Inflammatory macrophage treated with lipopolysaccharide for 4 hours (primary cell): ENCODE measurements at places on chromosomes 1 and 21.

DNA sequence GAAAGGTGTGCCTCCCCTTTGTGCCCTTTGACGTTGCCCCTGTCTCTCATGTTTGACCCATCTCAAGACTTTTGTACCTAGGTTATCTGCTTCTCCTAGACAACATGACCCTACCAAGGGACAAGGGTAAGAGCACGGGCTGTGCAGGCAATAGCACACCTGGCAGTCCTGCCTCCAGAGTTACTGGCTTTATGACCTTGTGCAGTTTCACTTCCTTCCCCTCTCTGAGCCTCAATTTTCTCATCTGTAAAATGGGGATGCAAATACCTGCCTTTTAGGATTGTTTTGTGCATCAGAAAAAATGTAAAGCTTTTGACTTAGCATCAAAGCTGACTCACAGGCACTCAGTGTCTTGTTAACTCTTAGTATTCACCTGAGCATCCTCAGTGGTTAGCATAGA lies 36.4 kb downstream of the ELK4 start:
- no peak for DNase-seq

DNA sequence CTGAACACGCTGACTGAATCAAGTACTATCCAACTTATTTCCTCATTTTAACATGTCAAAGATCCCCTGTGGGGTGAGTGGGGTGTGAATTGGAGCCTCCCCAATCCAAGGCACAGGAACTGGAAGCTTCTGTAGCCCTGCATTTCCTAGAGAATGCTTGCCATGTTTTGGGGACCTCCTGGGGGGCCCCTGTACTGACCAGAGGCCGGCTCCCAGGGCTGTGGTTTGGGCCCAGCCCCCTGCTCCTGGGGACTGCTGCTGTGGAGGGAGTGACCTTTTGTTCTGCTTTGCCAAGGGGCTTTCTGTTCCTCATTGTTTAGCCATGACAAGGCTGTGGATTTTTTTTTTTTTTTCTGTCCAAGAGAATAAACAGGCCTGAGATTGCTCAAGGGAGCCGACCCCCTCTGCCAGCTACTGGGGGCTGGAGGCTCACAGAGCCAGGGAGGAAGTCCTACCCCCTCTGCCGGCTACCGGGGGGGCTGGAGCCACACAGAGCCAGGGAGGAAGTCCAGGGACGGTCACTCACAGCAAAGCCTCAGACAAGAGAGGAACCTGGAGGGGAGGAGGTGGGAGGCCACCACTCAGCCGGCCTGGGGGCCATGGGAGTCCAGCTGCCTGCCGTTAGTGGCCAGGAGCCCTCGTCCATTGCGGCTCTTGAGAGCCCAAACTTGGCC lies 17.4 kb downstream of the TNFRSF1B start:
- DNase-seq = peak; percentile 93

DNA sequence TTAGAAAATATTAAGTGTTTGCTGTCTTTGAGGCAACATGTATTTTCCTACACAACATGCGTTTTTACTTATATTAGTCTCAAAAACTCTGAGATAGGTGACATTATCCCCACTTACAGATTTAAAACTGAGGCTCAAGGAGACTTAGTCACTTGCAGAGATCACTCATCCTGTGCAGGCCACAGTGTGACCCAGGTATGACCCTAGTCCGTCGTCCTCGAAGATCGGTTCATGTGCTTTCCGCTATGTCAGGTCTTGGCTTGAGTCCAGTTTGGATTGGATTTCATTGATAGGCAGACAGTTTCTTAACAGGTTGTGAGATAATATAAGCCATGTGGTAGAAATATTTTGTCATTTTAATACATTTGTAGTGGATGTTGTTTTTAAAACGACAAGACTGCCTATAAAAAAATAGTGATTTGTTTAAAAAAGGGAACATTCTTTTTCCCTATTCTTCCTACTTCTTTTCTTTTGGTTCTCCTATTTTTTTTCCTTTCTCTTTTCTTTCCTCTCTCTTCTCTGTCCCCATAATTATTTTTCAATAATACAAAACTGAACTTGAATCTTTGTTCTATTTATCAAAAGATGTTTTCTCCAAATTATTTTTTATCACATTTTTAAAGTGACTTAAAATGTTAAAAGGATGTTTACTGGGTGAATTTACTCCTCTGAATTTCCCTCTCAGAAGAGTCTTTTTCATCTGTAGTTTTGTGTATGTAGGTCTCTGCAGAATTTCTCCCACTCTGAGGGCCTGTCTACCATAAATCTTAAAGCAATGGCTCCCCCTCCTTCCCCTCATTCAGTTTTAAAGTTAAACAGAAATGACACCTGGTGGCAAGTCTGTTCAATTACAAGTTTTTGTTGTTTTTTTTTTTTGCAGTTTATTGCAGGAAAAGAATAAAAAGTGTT lies 81.8 kb downstream of the PHTF1 start:
- peak; percentile 49 for DNase-seq

GRCh38 chr1:58905628-58906221 lies 121.9 kb upstream of the JUN start:
- DNase-seq = no peak

DNA sequence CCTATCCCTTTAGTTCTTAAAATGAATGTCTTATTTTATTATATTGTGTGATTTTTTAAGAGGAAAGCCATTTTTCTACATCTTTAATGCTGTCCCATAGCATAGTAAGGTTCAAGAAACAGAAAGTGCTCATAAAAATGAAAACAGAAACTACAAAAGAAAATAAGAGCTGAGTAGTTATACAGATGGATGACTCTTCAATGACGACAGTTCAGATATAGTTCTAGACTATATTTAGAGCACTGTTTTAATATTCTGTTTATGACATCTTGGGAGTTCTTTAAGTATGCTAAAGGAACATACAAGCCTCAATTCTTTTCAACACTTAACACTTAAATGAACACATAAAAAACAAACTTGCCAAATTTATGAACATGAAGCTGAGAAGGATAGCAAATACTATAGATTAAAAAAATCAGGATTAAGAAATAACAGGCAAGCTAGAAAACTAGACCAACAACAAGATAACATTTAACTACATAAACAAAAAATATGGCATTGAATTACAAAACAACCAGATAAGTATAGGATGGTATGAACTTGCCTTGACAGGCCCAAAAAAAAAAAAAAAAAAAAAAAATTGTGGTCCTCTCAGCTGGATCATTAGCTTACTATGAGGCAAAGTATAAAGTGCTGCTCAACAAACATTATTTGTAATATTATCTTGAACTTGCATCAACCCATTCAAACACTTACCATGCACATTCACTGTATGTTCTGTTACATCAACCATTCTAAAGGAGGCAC lies 87.9 kb downstream of the ZZZ3 start:
- peak; percentile 38 for DNase-seq

GRCh38 chr1:3676581-3677470 lies 24.5 kb downstream of the TP73 start:
- DNase-seq = peak; percentile 13

GRCh38 chr1:62997884-62998283 lies 214.0 kb downstream of the ATG4C start:
- no peak for DNase-seq

GRCh38 chr1:148357037-148357436 lies 126.1 kb downstream of the PPIAL4G start:
- DNase-seq = no peak

GRCh38 chr1:162193221-162193620 lies 123.7 kb downstream of the NOS1AP start:
- DNase-seq = no peak

GRCh38 chr1:61337037-61337436 lies 254.7 kb downstream of the NFIA start:
- no peak for DNase-seq

DNA sequence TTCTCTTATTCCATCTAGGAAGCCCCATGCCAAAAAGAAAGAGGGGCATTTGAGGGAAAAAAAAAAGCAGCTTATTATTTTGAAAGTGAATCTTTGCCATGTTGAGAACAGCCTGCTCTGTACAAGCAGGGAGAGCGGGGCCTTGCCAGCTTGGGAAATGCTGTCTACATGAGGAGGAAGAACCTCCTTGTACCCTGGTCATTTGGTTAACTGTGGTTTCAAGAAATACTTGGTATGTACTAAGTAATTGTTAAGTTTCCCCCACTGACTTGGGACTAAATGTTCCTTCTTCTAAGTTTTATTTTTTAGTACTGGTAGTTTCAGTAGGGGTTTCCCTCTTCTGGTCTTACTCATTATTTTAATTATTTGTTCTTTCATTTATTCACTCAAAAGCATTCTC lies 144.1 kb upstream of the HOOK1 start:
- DNase-seq = peak; percentile 30

- DNase-seq = no peak
Measured at GRCh38 chr1:67977756-67978155, 72.7 kb downstream of the DIRAS3 start.

DNA sequence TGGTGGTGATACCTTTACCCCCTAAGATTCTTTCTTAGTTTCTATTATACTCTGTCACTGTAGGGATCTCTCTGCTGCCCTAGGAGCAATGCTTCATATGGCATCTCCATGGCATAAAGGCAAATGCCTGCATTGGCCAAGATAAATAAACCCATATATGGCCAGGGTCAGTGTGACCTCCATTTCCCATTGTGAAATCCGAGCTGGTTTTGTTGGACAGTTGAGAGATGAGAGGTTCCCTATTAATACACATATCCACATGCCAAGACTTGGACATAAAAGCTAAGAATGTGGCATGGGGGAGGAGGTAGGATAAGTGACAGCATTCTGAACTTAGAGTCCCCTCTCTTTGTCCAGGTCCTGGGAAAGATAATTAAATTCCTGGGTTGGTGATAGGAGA lies 1.4 kb downstream of the TPM3 start:
- no peak for DNase-seq

- DNase-seq = no peak
Measured at GRCh38 chr1:72438270-72438669, 155.9 kb upstream of the NEGR1 start.

GRCh38 chr1:61419657-61420056 lies 305.3 kb downstream of the TM2D1 start:
- DNase-seq = no peak

GRCh38 chr1:161531986-161532643 lies 7.8 kb downstream of the HSPA6 start:
- DNase-seq = no peak

GRCh38 chr1:236904892-236905741 lies 99.1 kb downstream of the MT1HL1 start:
- peak; percentile 62 for DNase-seq

DNA sequence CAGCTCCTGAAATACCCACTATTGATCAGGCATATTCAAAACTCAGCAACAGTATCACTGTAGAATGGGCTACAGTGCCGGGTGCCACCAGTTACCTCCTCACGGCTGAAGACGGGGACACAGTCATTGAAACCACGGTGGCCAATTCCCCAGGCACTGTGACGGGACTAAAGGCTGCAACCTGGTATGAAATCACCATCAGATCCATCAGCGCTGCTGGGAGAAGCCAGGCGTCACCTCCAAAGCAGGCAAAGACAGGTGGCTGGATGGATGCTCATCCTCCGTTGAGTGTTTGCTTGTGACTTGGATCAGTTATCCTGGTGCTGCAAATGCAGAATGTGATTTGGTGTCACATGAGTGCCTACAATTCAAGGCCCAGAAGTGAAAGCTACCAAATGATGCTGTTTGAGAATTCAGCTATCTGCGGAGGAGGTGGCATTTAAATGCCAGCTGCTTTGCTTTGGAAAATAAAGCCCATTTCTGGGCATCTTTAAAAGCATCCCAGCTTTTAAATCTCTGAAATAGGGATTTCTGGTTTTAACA lies 5.1 kb downstream of the FNDC7 start:
- DNase-seq = no peak

- no peak for DNase-seq
Measured at GRCh38 chr21:46191686-46192575, 7.7 kb upstream of the SPATC1L start.

DNA sequence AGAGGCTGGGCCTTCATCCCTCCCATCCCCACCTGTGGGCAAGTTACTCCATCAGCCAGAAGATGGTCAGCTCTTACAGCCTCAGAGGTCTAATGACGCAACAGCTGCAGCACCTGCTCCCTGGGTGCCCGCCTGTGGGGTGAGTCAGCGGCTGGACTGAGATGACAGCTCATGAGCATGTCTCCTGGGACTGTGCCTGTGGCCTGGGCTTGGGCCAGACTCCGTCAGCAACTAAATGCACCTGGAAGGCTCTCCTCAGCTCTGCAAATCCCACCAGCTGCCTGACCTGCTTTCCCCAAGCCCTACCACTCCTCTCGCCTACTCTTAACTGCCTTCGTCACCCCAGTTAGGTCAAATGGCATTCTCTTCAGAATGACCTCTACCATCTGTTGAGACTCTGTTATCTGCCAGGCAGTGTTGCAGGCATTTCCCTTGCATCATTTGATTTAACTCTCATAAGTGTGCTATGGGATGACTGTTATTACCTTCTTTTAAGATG lies 47.7 kb downstream of the ETS2 start:
- no peak for DNase-seq

GRCh38 chr1:230153641-230154296 lies 86.7 kb downstream of the GALNT2 start:
- peak; percentile 95 for DNase-seq

GRCh38 chr1:86990826-86991225 lies 76.4 kb downstream of the HS2ST1 start:
- DNase-seq = no peak

GRCh38 chr21:35198565-35198964 lies 149.5 kb upstream of the RUNX1 start:
- DNase-seq = peak; percentile 62

GRCh38 chr21:26964170-26964778 lies 2.6 kb downstream of the ADAMTS5 start:
- DNase-seq = no peak

DNA sequence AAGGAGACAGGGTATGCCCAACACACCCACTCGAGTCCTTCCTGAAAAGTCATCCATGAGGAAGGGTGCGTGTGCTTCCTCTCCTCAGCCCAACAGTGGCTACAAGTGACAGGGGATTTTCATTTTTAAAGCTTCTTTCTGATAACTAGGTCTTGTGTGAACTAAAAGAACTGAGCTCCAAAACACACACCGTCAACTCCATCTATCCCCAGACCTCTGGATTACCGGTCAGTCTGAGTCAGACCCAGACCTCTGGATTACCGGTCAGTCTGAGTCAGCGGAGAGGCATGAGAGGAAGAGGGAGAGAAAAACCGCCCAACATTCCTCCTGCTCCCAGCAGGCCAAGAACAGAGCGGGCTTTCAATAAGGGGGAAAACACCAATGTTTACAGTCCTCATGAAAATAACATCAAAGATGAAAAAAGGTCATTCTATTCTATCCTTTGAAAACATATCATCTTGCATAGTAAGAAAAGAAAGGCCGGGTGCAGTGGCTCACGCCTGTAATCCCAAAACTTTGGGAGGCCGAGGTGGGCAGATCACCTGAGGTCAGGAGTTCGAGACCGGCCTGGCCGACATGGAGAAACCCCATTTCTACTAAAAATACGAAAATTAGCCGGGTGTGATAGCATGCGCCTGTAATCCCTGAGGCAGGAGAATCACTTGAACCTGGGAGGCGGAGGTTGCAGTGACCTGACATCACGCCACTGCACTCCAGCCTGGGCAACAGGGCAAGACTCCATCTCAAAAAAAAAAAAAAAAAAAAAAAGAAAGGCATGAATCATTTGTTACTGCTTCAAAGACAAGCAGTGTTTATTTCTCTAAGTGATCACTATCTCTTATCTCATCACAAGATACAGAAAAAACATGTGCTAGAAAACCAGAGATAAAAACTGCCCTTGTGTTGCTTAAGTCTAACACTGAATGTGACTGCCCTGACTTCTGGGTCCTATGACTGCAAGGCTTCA lies 3.4 kb downstream of the PTTG1IP start:
- DNase-seq = peak; percentile 26

GRCh38 chr1:29711582-29712283 lies 475.4 kb downstream of the PTPRU start:
- peak; percentile 64 for DNase-seq

GRCh38 chr1:113292603-113293255 lies 97.6 kb upstream of the MAGI3 start:
- DNase-seq = no peak
